ENCODE measurements at places on chromosomes 3 and 15.

- DNase-seq: no peak
These were observed 69.3 kb upstream of the BFSP2 start for GRCh38 chr3:133330522-133330921.

DNA sequence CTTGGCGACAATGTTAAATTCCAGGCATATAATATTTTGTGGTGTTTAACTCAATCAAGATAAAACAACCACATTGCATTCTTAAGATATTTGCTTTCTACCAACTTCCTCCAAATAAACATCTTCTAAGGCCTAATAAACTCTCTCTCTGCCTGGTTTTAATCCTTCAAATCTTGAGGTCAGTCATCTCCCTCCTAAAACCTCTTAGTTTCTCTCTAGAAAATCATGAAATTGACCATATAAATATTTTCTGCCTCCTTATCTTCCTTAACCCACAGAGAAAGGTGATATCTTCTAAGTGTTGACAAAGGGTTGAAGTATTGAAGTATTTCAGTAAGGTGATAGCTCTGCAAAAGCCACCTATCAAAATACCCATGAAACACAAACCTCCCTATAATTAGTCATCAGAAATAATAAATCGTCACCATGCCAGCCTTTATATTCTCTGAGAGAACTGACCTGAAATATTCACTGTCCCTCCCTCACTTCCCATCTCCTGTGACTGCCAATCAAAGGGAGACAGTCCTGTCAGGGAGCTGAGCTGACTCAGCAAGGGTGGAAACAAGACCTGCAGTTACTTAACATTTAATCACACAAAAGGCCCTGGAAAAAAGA lies 1261.1 kb downstream of the ROBO1 start:
- DNase-seq: no peak

DNA sequence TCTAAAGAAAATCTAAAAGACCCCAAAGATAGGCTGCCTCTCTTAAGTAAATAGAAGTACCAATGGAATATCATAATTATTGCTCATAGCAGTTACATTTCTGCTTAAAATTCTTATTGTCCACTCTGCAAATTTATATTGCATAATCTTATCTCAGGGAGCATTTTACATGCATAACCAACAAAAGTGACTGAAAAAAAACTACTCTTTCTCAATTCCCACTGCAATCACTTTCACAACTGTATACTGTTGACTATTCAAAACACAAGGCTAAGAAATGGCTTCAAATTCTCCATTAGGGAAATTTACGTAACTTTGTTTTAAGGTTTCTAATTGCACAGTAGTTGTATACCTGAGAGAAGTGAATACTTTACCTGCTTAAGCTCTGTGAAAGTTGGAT lies 56.3 kb downstream of the HMG20A start:
- DNase-seq: no peak

DNA sequence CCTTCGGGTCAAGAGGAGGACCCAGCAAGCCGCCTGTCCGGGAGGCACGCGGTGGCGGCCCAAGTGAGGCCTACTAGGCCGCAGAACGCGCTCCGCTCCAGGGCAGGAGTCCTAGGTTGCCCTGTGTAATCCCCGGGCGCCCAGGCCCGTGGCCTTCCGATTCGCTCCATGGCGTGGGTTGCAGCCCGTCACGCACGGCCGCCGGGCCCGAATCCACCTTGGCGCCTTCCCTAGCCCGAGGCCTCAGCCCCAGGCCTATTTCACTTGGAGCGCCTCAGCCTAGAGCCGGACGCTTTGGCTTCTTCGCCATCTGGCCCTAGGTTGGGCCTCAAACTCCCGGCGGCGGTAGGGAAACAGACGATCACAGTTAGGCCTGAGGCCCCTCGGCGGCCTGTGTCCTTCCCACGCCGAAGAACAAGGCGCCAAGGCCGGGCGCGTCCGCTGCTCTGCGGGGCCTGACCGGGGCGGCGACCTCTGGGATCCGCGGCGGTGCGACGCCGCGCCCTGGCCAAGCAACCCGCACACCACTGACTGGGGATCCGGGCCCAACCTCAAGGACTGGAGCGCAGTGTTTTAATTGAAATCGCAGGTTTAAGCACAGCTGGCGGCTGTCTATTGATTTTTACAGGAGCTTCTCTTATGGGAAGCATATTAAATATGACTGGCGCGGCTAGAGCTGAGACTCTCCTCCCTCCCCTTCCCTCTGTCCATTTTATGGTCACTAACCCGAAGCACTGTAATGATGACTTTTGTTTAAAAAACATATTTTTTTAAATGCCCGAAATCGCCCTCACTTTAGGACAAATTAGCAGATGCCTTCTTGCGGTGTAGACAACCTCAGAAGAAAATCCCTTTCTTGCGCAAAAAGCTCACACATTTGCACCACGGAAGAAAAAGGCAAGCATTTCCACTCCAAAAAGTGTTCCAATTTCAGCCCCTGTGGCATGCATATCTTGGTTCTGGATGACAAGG lies 3.8 kb upstream of the FEZF2 start:
- DNase-seq: no peak
